Islet precursor cell (in vitro differentiated cells): ENCODE measurements at places on chromosomes 13 and 19.
A peak's percentile ranks its signal among the peaks of the same experiment; 100 is the strongest.

DNA sequence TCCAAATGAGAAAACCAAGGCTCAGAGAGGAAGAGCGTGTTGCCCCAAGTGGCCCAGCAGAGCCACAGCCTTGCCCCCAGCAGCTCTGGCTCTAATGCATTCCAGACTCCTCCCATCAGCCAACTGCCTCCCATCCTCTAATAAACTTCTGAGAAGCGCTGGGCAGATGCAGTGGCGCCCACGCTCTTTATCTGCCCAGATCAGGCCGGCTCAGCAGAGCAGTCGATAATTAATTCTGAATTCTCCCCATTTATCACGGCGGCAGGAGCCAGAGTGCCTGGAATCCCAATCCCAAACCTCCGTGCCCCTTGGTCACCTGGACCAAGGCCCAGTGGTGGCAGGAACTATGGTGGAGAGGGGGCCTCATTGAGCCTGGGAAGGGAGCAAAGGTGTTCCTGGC lies 13.9 kb downstream of the TINCR start:
- DNase-seq: no peak

DNA sequence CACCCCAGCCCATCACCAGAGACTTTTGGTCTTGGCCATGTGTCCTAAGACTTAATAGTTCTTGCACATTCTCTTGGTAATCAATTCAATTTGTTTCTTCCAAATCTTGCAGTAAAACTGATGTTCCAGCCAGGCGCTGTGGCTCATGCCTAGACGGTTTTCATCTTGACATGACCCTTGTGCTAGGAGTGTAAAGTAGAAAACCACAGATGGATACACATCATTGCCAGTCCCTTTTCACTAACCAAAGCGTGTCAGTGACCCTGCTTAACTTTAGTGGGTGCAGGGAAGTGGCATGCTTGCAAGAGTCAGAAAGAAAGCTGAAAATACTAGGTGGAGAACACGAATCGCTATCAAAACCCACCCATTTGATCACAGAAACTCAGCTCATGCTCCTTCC lies 18.0 kb upstream of the CD70 start:
- no peak for DNase-seq

DNA sequence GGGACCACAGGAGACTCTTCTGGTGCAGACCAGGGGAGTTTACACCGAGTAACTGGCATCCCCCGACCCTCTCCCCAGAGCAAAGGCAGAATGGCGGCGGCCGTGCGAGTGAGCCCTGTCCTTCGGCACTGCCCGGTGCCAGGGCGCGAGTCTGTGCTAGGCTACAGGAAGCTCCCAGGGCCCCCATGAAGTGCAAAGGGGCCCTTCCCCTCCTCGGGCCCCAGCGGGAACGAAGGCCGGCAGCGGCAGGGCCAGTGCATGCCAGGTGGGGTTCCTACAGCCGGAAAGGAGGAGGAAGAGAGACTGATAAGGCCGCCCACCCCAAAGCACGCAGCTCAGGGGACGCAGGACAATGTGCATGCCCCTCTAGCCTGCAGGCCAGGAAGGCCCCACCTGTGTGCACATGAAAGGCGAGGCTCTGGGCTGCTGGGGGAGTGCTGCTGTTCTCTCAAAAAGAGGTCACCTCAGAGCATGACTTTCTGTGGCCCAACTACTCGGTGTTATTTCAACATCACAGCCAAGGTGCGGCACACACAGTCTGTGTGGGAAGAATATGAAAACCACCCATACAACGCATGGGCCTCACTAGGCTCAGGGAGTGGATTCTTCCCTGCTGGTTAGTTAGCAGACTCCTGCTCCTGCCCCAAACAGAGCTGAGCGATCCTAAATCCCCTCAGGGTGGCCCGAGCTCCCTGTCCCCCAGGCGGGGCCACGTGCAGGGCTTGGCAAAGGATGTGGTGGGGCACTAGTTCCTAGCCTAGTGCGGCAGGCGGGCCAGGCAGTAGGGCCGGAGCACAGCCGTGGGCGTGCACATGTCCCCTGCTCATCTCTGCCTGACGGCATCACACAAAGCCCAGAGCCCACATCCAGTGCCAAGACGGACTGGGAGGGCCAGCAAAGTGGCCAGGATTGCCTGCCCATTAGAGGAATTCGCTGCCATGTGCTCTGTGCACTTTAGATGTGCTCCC lies 28.4 kb upstream of the TIMM44 start:
- DNase-seq: no peak

DNA sequence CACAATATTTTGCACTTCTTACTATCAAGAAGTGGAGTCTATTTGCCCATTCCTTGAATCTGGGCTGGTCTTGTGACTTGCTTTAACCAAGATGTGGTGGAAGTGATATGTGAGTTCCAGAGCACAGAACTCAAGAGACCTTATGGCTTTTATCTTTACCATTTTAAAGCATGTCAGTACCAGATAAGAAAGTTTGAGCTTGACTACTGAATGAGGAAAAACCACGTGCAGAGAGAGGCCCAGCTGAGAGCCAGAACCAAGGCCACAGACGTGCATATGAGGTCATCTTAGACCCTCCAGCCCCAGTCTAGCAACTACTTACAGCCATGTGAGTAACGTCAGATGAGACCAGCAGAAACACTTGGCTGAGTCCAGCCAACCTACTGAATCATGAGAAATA lies 6.3 kb upstream of the CDK8 start:
- no peak for DNase-seq

DNA sequence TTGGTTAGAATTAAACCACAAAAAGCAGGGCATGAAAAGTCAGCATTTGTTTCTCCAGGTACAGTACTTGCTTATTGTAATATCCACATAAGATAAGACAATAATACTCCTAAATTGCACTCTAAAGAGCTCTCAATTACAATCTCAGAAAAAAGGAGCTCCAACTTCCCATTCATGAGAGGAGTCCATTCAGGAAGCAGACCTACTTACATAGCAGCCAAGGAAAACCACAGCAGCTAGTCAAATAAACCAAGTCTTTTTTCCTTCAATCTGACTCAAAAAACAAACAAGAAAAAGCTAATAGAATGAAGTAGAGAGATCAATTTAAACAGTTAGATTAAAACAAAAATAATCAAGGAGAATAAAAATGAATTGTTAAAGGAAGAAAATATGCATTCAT lies 885.2 kb upstream of the SLITRK6 start:
- DNase-seq: no peak

- DNase-seq: peak; percentile 93
Observed at GRCh38 chr19:39996811-39997637, at the start of gene ZNF546. ZNF546 (plus strand) TSS chr19:39997060; CDS start chr19:39998327, 1,267 bp downstream.

GRCh38 chr13:74111399-74111798 lies 22.8 kb downstream of the KLF12 start:
- DNase-seq: no peak

DNA sequence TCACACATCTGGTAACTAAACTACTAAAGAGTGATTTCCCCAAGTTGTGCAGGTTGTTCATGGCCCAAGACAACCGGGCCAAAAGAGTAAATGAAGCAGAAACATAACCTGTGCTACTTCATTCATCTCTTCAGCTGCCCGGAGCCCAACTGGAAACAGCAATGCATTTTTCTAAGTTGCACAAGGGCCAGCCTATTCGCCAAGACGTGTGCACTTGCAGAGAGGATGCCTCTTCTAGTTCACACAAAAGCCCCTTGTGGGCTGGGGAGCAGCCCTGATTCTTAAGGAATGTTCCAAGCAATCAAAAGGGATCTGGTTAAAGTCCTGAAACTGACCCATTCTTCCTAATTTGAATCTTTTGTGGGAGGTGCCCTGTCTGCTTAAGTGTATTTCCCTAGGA lies 275.8 kb downstream of the SHISA2 start:
- peak; percentile 74 for DNase-seq

GRCh38 chr13:97562962-97563361 lies 129.0 kb downstream of the RAP2A start:
- DNase-seq: no peak

GRCh38 chr13:62997038-62997599 lies 1581.5 kb upstream of the PCDH20 start:
- peak; percentile 56 for DNase-seq

- no peak for DNase-seq
Observed at GRCh38 chr19:40805258-40805868, 6.4 kb downstream of the EGLN2 start.

- DNase-seq: peak; percentile 89
Observed at GRCh38 chr19:35673121-35673804, 6.9 kb downstream of the UPK1A start.

GRCh38 chr13:102960959-102961358 lies 105.3 kb downstream of the SLC10A2 start:
- DNase-seq: no peak

- no peak for DNase-seq
Observed at GRCh38 chr13:74062933-74063332, 71.3 kb downstream of the KLF12 start.

- no peak for DNase-seq
Observed at GRCh38 chr19:16777811-16778210, 51.4 kb upstream of the SIN3B start.

DNA sequence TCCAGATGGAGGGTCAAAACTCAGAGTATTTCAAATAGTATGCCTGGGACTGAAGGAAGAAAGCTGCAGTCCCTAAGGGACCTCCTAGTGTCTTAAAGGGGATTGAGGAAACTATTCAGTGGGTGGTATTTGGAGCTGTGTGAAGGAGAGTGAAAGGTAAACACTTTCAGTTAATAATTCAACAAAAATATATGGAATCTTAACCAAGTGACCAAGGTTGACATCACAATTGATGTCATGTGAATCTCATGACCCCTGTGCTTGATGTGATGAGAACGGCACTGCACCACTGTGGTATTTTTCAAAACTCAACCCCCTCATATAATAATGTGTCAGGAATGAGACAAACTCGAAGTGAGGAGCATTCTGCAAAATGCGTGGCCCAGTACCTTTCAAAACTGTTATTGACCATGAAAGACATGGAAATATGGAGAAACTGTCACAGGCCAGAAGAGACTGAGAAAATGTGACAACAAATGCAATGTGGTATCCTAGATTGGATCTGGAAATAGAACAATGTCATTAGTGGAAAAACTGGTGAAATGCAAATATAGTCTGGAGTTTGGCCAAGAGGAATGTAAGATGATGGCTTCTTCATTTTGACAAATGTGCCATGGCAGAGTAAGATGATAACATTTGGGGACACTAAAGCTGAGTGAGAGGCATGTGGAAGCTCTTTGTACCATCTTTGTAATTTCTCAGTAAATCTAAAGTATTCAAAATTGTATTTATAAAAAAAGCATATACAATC lies 553.9 kb downstream of the RFC3 start:
- DNase-seq: no peak

DNA sequence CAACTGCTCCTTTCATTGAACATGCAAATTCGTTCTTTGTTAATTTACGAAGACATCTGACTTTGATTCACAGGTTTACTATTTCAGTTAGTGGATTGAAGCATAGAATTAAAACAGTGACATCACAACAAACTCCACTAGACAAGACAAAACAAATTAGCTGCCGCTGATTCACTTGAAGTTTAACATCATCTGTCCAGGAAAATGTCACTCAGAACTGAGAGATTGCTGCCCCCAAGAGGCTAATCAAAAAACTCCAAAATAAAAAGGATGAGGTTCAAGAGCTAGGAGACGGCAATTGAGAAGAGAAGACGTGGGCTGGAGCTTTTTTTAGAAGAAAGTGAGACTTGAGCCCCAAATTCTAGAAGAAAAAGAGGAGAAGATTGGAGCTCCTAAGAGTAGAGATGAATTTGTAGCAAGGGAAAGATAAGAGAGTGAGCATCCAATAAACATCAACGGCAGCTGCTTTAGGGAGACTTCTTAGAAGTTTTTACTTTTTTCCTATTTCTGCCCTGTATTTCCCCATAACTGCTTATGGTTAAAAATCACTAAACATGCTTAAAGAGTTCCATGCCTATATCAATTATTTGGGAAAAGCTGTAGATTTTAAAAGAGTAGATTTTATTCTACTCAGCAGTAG lies 40.8 kb upstream of the TPP2 start:
- no peak for DNase-seq

- no peak for DNase-seq
Observed at GRCh38 chr19:21047716-21048115, 27.3 kb downstream of the ZNF430 start.

GRCh38 chr13:96772426-96772825 lies 221.8 kb downstream of the OXGR1 start:
- DNase-seq: no peak

GRCh38 chr13:31460061-31460460 lies 260.3 kb downstream of the B3GLCT start:
- DNase-seq: no peak

DNA sequence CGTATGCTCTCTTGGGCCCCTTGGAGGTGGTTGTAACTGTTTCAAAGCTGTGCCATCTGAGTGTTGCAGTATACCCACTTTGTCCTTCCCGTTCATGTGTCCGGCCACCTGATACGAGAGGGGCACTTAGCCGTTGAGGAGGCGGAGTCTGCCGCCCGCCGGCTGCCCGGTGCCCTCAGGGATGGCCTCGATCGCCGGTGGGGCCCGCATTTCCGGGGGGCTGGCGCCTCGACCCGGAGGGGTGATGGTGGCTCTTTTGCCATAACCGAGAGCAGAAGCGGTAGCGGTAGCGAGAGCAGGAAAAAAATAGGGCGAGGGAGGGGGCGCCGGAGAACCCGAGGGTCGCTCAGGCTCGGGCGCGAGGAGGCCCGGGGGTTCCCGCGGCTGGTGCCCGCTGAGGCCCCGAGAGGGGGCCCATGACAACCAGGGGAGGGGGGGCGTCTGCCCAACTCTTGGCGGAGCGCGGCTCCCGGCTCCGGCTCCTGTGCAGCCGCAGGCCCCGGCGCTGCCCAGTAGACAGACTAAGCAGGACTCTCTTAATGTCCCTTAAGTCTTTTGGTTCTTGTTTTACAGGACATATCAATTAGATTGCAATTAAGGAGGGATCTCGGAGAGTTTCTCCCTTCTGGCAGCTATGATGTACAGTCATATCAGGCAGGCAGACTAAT lies 342.7 kb upstream of the SGCG start:
- no peak for DNase-seq

- DNase-seq: no peak
Observed at GRCh38 chr13:44128552-44129001, 245.0 kb upstream of the SERP2 start.
